ENCODE measurements at places on chromosomes 1 and 21.

DNA sequence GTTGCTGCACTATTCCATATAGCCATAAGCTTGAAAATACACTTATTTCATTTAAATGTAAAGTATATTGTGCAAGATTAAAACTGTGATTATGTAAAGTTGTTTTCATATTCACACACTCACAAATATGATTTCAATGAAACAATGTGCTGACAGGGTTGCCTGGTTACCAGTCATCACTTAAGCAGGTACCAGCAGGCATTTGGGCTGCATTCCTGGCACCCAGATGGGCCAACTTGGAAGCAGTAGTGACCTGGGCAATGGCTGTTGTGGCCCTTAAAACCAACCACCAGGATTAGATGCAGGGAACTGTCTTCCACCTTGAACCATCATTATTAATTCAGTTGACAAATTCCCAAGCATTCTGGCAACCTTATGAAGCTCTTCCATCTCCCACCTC, 45.0 kb upstream of the RASAL2 start:
- no peak for DNase-seq

- DNase-seq: no peak
These were observed 251.8 kb downstream of the CRB1 start for GRCh38 chr1:197519741-197520334.

DNA sequence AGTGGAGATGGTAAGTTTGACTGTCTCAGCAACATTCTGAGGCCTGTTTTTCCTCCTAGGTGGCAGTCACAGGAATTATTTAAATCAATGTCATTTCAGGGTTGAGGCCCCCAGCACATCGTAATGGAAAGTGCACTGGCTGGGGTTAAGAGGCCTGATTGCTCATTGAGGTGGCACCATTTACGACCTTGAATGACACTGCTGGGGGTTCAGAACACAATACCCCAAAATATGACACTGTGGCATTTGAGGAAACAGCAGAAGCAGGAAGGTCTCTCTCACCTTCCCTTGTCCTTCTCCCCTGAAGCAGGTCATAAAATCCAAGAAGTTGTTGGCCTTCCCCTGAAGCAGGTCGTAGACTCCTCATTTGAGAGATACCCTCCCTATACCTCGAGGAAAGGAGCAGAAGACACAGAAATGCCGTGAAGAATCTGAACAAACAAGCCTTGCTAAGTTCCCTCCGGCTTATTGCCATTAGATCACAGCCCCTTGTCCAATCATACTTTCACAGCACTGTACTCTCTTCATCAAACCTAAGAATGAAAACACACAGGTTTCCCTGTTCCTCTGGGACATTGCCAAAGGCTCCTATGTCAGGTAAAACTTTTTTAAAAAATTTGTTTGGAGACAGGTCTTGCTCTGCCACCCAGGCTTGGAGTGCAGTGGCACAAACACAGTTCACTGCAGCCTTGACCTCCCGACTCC, 71.3 kb downstream of the S1PR1 start:
- DNase-seq: peak; percentile 41

- DNase-seq: no peak
These were observed 178.2 kb downstream of the FOXD2 start for GRCh38 chr1:47616036-47616435.

DNA sequence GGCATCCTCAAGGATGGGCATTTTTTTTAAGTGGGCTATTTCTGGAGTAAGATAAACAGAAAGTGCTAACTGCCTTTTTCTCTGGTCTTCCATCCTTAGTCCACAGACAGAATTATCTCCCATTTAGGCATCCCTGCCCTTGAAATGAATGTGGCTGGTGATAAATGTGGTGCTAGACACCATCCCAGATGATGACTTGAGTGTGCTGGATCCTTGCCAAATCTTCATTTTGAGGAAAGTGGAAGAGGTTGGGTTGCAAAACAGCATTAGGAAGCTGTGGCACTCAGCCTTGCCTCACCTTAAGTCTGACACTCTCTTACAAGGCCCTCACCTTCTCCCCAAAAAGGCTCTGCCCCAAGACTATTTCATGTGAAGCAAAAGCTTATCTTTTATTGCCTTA, 19.2 kb downstream of the MAB21L3 start:
- DNase-seq: no peak

DNA sequence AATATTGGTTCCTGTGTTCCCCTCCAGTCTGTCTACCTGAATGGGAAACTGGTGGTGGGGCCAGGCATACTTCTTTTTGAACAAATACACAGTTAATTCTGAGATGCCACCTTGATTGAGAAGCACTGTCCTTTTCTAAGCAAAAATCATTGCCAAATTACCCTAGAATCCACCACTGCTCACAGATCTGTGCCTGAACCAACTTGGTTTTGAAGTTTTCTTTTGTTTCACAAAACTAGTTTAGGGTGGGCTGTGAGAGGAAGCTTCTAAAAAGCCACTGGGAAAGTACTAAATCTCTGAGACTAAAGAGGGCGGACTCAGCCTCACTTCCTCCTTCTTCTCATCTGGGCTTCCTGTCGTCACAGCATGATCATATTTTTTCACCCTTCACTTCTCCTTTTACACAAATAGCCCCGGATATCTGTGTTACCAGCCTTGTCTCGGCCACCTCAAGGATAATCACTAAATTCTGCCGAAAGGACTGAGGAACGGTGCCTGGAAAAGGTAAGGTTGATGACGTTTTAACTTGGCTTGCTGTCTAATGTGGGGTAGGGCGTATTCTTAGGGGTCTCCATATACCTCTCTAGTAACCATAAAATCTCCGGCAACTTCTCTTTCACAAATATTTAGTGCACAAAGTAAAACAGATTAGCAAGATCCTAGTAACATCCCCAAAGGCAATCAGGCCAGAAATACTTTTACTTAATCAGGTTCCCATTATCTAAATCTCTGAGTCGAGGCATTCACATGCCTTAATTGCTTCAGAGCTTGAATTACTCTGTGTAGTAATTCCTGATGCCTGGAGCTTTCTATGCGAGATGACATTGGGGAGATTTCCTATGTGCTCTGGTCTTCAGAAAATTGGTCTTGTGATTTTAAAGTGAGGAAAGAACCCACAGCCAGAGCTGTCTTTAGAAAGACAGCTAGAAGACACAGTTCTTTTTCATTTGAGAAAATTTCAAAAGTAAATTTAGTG, at the start of gene CD53:
Gene CD53 (plus strand): TSS at position 404 of the 976 bp plus-strand sequence. CDS start 18,261 bp downstream, outside the sequence.
- DNase-seq: no peak

- no peak for DNase-seq
These were observed 481.0 kb downstream of the OMA1 start for GRCh38 chr1:58065520-58065919.

DNA sequence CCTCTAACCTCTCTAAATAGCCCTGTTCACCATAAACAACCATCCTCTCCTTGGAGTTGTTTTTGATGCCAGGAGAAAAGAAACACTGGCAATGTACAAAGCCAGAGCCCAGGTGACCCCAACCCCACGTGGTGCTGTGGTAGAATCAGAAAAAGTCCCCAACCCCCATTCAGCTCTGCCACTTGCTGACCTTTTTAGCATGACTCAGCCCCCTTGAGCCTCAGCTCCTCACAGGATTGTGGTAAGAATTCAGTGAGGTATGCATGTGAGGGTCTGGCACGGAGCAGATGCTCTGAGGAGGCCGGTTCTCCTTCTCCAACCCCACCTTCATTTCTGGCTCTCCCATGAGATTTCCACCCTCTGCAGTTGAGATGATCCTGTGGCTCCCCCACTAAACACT, 11.1 kb upstream of the CHI3L1 start:
- DNase-seq: no peak

- no peak for DNase-seq
These were observed at the start of gene NBL1 for GRCh38 chr1:19643602-19644394. Gene NBL1 (plus strand): TSS chr1:19644311. CDS start chr1:19655031, 10,720 bp downstream.

DNA sequence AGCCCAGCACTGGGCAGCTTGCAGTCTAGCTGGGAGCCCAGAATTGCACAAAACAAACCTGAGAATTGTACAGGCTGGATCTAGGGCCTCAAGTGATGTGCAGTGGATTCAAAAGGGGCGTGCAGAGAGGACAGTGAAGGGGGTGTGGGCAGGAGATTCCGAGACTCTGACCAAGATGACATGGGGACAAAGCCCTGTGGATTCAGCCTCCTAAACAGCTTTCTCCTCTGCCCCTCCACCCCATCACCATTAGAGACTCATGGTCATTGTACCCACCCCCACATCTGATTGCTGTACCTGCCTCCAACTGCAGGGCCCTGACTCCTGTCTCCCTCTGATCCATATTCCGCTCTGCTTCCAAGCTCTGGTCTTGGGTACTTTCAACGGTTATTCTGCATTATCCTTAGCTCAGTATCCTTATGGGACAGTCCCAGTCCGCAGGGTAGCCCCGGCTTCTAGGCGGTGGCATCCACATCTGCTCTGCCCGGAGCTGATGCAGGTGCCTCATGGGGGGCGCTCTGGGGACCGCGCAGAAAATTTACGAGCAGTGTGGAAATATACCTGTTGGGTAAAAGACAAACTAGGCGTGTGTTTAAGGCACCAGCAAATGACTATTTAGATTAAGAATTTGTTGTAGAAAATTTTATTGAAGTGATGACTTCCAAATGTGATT, 1.7 kb upstream of the BMP8A start:
- DNase-seq: no peak

DNA sequence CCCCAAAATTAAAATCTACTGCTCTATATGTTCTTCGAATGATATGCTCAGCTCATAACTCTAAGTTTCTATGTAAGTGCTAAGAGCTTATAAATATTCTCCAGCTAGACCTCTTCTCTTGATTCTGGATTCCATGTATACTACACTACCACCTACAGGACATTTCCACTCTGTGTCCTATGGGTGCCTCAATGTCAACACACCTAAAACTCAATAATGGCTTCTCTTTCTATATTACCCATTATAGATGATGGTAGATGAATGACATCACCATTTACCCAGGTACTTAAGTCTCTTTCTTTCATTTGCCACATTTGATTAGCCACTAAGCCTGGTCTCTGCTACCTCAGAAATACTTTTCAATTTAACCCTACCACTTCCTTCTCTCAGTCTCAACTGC, 41.3 kb downstream of the TBX19 start:
- DNase-seq: no peak

GRCh38 chr21:15255261-15255660, 190.5 kb upstream of the NRIP1 start:
- no peak for DNase-seq
